ENCODE measurements at places on chromosomes 2 and 18.
A peak's percentile ranks its signal among the peaks of the same experiment; 100 is the strongest.

DNA sequence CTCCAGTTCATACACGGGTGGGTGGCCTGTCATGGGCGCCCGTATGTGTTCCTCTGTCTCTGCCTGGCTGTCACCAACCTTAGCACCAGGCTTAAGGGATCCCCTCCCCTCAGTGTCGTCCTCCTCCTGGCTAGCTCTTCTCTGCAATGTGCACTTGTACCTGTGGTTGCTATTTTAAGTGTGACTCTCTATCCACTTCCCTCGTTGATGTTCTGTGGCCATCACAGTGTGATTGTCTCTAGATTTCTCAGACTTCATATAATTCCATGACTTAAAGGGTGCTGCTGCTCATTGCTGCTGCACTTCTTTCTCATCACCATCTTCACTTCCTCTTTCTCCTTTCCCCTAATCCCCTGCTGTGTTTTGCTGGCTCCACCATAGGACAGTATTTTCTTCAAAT is 143.4 kb downstream of the EML6 start:
- no peak for DNase-seq

DNA sequence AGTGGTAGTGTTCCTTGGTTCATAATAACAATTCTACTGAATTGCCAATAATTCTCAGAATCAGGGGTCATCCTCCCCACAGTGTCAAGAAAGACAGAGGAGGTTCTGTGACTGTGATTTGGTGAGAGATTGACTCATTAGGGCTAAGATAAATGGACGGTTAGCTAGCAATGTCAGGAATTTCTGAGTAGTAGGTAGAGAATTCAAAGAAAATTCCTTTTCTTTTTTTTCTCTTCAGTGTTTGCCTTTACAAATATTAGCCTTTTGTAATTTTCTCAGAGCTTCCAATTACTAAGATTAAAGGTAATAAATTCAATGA is 16.8 kb upstream of the CRIM1 start:
- no peak for DNase-seq

- DNase-seq: no peak
Observed at GRCh38 chr2:232365621-232366321, 12.8 kb upstream of the ALPP start.

DNA sequence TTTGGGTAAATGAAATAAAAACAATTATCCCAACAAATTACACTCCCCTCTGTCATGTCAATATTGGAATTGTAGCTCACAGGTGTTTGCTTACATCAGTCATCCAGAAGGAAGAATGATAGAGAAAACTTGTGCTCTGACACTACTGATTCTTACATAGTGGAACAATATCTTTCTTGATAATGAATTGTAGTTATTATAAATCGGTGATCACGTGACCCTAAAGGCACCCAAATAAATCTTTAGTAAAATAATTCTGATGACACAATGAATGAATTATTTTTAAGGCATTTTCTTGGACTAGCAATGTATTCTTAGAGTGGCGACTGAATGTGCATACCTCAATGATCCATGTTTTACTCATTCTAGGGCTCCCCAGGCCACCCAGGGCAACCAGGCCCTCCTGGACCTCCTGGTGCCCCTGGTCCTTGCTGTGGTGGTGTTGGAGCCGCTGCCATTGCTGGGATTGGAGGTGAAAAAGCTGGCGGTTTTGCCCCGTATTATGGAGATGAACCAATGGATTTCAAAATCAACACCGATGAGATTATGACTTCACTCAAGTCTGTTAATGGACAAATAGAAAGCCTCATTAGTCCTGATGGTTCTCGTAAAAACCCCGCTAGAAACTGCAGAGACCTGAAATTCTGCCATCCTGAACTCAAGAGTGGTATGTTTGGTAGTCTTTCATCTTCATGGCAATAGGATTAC is 34.5 kb downstream of the COL3A1 start:
- no peak for DNase-seq

GRCh38 chr2:232282508-232283055 is 96.0 kb upstream of the ALPP start:
- DNase-seq: no peak

DNA sequence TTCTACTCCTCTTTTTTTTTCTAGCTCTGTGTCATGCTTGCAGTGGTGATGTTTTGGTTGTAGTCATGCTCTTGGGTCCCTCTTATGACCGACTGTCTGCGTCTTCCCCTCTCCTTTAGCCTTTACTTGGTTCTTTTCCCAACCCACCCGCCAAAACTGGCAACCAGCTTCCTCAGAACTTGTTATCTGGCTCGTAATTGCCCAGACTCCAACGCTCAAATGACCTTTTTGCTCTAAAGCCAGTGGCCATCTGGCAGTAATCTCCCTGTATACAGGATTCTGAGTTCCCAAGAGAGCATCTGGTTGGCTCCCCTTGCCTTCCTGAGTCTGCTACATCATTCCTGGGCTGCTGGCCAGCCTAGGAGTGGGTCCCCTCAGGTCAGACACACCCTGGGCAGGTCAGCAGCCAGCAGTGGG is 147.2 kb downstream of the MGAT5 start:
- DNase-seq: peak; percentile 95

DNA sequence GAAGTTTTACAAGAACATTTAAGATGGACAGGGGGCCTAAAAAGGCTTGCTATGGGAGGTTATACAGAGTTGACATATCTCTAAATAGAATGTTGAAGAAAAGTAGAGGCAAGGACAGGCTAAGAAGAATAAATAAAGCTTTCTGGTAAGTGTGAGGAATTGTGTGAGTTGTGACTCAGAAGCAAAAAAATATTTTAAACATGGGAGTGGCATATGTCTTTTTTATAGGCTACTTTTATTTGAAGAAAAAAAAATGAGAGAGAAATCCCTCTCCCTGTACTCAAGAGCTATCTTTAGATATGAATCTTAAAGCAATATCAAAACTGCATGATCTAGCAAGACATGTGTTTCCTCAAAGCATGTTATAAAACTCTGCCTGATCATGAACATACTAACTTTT is 41.1 kb downstream of the RAB3GAP1 start:
- no peak for DNase-seq

GRCh38 chr18:68817584-68817983 is 19.7 kb downstream of the CCDC102B start:
- no peak for DNase-seq

GRCh38 chr2:200708943-200709342 is 102.8 kb upstream of the BZW1 start:
- no peak for DNase-seq

- DNase-seq: no peak
Observed at GRCh38 chr18:67665266-67665665, 148.7 kb upstream of the DSEL start.

GRCh38 chr2:144519934-144520731 is at the start of gene ZEB2:
Gene ZEB2 (minus strand): TSS chr2:144520119. CDS start chr2:144517350, 2,769 bp downstream.
- DNase-seq: no peak

GRCh38 chr2:98436734-98437133 is 7.9 kb upstream of the INPP4A start:
- DNase-seq: no peak

GRCh38 chr18:69674966-69675365 is 272.7 kb downstream of the CD226 start:
- DNase-seq: no peak

GRCh38 chr2:231159306-231159705 is 34.5 kb upstream of the HTR2B start:
- no peak for DNase-seq

DNA sequence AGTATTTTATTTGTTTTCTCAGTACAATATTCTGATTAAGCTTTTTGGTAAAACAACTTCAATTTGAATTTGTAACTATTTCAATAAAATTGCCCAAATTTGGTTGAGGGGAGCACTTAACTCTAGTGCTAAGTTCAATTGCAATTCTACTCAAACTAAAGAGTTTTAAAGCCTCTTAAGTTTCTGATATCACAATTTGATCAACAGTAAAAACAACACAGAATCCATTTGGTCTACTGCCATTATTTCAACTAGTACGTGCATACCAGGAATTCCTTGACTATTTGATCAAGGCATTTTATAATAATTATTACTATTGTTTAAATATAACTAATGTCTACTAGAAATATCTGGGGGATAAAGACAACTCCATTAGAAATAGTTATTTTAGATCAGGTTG is 150.9 kb downstream of the ROCK1 start:
- DNase-seq: no peak

- no peak for DNase-seq
Observed at GRCh38 chr2:232367016-232367415, 11.5 kb upstream of the ALPP start.

GRCh38 chr2:88967844-88968243 is 276.4 kb downstream of the RPIA start:
- no peak for DNase-seq

- no peak for DNase-seq
Observed at GRCh38 chr2:80351231-80351630, 46.7 kb upstream of the LRRTM1 start.
